Astrocyte (in vitro differentiated cells and primary cell): ENCODE measurements at places on chromosomes 4 and X.

- DNase-seq: peak; percentile 76
Measured at GRCh38 chr4:77007358-77008230, 58.0 kb downstream of the SEPTIN11 start.

DNA sequence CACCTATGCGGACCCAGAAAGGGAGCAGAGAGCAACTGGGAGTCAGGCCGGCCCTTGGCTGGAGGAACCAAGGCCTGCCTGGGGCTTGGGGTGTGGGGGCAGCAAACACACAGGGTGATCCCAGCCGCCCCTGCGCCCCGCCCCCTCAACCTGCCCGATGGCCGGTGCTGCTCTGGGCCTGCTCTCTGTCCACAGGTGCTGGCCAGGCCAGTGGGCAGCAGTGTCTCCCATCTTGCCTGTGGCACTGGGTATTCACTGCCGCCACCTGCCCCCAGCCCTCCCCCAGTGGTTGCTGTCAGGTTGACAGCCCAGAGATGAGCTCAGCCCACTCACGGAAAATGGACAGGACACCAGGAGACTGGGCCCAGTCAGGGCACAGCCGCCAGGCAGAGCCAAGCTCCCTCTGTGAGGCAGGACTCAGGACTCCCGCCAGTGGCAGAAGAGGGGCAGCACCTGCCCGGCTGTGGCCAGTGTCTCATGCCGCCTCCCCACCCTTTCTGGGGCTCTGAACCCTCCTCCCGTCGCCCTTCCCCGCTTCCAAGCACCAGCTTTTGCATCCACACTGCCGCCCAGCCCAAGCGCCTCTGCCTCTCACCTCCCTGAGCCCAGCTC is 4.7 kb downstream of the NKX1-1 start:
- DNase-seq: no peak

DNA sequence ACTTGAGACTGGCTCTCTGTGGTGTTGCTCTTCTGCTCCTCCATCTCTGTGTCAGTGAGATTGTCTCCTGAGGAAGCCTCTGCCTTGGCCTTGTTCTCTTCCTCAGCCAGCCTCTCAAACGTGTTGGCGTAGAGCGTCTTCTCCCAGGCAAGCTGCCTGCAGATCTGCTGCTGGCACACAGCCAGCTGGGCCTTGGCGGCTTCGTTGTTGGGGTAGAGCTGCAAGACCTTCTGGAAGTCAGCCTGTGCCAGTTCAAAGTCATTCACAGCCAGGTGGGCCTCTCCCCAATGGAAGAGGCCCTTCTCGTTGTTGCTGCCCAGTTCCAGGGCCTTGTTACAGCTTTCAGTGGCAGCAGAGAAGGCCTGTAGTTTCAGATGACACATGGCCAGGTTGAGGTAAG is 159.1 kb downstream of the NDST3 start:
- no peak for DNase-seq

DNA sequence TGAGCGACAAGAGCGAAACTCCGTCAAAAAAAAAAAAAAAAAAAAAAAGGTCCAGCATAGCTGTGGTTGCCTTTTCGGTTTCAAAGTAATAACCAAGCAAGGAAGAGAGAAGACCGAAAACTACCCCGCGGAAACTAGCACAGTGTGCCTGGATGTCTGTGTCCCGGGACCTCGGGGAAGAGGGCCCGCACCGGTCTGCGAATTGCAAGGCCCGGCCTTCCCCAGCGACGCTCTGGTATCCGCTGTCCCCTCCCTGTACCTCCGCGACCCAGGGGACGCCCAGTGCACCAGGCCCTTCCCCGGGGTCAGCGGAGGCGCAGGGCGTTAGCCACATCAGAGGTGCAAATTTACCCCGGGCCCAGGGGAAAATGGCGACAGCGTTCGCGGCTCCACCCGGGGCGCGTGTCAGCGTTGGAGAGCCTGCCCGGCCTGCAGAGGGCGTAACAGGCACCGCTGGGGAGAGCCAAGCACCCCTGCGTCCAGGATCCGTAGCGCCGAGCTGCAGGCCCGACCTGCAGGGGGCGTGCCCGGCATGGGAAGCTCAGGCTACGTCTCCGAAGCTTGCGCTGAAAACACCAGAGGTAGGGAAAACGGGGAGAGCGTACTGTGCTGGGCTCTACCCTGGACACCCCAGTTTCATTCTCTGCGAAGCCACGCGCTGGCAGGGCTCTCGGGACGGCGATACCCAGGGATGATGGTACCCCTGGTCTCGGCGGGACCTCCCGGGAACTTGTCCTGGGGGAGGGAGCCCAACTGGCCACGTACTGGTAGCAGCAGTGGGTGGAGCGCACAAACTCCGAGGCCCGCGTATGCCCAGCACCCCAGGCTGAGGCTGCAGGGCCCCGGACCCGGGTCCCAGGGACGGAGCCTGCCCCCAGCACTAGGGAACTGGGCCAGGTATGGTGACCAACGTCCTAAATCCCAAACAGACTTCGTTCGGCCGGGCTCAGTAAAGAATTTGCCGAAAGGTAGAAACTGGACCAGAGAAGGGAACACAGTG is 16.2 kb downstream of the NKX6-1 start:
- no peak for DNase-seq

- DNase-seq: no peak
Measured at GRCh38 chrX:53268173-53268572, 13.2 kb downstream of the IQSEC2 start.

GRCh38 chrX:44651358-44651757 is 108.7 kb upstream of the FUNDC1 start:
- no peak for DNase-seq

GRCh38 chr4:48739560-48740019 is 40.5 kb downstream of the FRYL start:
- no peak for DNase-seq

DNA sequence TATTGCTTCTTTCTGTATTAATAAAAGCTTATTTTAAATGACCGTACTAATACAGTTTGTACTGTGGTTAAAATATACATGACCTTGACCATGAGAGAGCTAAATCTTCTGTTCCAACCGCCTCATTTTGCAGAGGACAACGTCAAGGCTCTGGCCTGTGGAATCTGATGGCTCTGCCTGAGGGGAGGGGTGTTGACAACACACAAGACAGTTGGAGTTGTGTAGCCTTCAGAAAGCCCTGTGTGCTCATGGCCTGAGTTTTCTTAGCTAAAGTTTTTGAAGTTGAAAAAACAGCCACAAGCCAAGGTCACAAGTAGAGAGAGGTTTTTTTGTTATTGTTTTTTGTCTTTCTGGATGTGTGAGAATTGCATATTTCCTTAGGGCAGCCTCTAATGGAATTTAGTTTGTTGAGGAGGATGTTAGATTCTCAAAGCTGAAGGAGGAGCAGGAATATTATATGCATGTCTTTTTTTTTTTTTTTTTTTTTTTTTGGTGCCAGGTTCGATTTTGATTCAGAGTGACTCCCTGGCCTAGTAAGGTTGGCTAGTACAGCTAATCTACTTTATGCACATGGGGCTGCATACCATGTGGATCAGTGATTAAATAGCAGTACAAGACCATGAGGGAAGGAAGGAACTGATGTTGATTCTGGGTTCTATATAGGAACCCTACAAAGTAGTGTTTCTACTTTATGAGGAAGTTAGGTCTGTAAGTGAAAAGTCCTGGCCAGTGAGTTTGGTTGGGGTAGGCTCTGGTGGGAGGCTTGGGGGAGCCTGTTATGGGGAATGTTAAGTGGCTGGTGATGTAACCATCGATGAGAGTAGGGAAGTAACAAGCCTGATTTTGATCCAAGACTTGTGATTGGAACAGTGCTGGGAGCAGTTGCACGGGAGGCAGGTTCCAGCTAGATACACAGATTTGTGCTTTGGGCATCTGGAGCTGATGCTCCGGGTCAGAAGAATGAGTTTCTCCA is 20.3 kb downstream of the SMS start:
- no peak for DNase-seq

DNA sequence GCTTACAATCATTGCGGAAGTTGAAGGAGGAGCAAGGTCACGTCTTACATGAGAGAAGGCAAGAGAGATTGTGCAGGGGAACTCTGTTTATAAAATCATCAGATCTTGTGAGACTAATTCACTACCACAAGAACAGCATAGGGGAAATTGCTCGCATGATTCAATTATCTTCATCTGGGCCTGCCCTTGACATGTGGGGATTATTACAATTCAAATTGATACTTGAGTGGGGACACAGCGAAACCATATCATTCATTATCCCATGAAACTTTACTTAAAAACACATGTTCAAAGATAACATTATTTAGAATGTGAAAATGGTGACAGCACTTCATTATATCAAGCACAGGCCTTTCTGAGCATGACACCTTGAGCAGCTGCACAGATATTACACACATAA is 1087.8 kb downstream of the C4orf33 start:
- no peak for DNase-seq

DNA sequence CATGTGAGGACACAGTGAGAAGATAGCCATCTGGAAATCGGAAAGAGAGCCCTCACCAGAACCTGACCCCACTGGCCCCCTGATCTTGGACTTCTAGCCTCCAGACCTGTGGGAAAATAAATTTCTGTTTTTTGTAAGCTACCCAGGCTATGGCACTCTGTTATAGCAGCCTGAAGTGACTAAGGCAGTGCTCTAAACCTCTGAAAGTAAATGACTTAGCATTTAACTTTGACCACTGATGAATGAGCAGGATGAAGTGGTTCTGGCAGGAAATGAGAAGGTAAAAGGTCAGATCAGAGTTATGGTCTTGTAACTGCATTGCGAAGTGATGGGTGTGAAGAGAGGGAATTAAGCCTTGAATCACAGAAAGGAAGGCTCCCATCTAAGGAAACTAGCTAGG is 17.0 kb downstream of the GPAT3 start:
- DNase-seq: peak; percentile 89

- no peak for DNase-seq
Measured at GRCh38 chr4:68963374-68963773, 11.8 kb upstream of the UGT2A3 start.

- no peak for DNase-seq
Measured at GRCh38 chr4:38957893-38958292, 74.3 kb downstream of the TMEM156 start.

DNA sequence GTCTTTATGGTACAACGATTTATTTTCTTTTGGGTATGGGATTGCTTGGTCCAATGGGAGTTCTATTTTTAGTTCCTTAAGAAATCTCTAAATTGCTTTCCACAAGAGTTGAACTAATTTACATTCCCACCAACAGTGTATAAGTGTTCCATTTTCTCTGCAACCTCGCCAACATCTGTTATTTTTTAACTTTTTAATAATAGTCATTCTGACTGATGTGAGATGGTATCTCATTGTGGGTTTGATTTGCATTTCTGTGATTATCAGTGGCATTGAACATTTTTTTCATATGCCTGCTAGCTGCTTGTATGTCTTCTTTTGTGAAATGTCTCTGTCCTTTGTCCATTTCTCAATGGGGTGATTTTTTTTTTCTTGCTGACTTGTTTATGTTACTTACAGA is 42.8 kb downstream of the UCHL1 start:
- DNase-seq: no peak

DNA sequence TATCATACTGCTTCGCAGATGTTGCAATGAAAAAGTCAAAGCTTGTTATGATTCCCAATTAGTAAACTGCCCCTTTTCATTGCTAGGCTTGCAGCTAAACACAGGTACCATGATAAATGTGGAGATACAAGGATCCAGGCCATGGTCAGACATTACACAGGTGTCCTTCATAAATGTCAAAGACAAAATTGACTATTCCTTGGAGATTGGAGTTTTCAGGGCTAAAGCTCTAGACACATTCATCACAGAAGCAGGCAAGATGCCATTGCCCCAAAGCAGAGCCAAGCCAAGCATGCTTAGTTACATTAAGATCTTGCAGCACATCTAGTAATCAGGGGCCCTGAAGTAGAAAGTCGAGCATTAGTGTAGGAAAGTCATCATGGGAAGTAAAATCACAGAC is 111.3 kb upstream of the INTU start:
- DNase-seq: no peak

- peak; percentile 30 for DNase-seq
Measured at GRCh38 chr4:100165809-100166208, 24.5 kb downstream of the DDIT4L start.
